ENCODE measurements at places on chromosomes 4 and X. TPM values are rescaled to one million over a fixed set of nuclear protein-coding genes. Genes with fewer than 3 reads are reported as not detected.

The DKK2 gene
- total RNA-seq = under 0.01 TPM

The DGAT2L6 gene
- total RNA-seq = not detected

The HSFX4 gene
- total RNA-seq = not detected

The MAOB gene
- 4.6 TPM for total RNA-seq

The FDCSP gene
- not detected for total RNA-seq

The GABRG1 gene
- total RNA-seq = not detected

The ADH1B gene
- 364 TPM for total RNA-seq

The LRBA gene
- total RNA-seq = 36.7 TPM

The HELQ gene
- 14.4 TPM for total RNA-seq

GRCh38 chrX:31117266-31117665 is 45.4 kb upstream of the FTHL17 start:
- DNase-seq = no peak
- H3K36me3 ChIP-seq = no peaks in the 10 kb centered on the region
- no peak overlapping the region for H3K27ac ChIP-seq

GRCh38 chr4:20251796-20252655 is at the start of gene SLIT2:
Gene SLIT2 (plus strand): TSS chr4:20251905. CDS start chr4:20253816, 1,911 bp downstream.
- peak within 1 kb of the TSS; percentile 17 for H3K27ac ChIP-seq
- H3K27me3 ChIP-seq = no peaks in the 10 kb centered on the region
- H3K4me3 ChIP-seq = peak within 1 kb of the TSS; percentile 88
- H3K4me1 ChIP-seq = peaks cover 5% of the 10 kb centered on the region

DNA sequence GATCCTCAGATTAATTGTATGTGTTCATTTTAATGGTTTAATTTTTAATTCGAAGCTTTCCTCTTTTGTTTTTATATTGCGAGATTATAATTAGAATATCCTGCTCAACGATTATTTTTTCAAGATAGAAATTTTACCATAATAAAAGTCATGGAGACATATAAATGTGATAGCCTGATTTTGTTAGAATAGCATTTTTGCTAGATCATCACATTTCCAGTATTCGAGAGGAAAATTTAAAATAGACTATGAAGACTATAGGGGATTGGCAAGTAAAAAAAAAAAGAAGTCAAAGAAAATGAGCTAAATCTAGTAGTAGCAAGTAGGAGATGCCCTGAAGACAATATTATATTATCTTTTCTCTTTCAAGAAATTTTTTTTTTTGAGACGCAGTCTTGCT is 60.6 kb downstream of the TENM3 start:
- no peaks in the 10 kb centered on the region for H3K36me3 ChIP-seq
- H3K27ac ChIP-seq = no peak overlapping the region
- no peak for DNase-seq
- H3K4me1 ChIP-seq = no peaks in the 10 kb centered on the region

DNA sequence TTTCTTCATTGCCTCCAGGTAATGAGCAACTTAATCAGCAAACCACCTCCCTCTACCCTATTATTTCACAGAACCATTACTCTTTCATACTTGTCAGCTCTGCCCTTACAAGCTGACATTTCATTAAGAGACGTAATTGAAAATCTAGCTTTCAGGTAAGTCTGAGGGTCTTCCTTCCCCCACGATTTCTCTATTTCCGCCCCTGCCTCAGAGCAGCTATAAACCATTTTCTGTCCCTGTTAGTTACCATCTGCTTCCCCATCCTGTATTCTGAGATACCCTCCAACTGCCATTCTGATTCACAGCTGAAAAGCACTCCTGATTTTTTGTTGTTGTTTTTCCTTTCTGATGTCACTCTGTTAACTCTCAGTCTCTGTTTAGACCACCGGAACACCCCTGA is 37.1 kb downstream of the SH3RF1 start:
- peaks cover 21% of the 10 kb centered on the region for H3K4me1 ChIP-seq
- H3K27ac ChIP-seq = no peak overlapping the region
- H3K27me3 ChIP-seq = no peaks in the 10 kb centered on the region
- H3K4me3 ChIP-seq = no peak overlapping the region
- no peak for DNase-seq

DNA sequence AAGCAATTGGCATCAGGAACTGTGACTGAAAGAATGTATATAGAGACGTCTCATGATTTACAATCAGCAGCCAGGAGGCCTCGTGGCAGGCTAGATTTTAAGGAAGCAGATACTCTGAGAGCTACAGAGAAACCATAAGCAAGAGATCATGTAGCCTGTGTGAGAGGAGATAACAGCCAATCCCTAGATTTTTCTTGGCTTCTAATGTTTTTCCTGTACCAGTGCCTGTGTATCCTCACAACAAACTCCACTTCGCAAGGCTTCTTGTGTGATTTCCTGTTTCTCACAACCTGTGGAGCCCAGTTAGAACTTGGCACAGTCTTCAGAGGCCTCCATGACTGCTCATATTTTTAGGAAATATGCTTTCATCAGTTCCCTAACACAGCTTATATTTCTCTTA is 147.9 kb downstream of the PTCHD1 start:
- H3K4me1 ChIP-seq = no peaks in the 10 kb centered on the region
- H3K27me3 ChIP-seq = no peaks in the 10 kb centered on the region
- no peak overlapping the region for H3K4me3 ChIP-seq
- H3K36me3 ChIP-seq = no peaks in the 10 kb centered on the region
- H3K27ac ChIP-seq = no peak overlapping the region

- H3K4me1 ChIP-seq = no peaks in the 10 kb centered on the region
- no peak overlapping the region for H3K27ac ChIP-seq
- no peak overlapping the region for H3K4me3 ChIP-seq
- no peak for DNase-seq
- H3K36me3 ChIP-seq = no peaks in the 10 kb centered on the region
These were observed 1.0 kb upstream of the STARD8 start for GRCh38 chrX:68646421-68646820.

- H3K4me3 ChIP-seq = no peak overlapping the region
- DNase-seq = no peak
- no peak overlapping the region for H3K27ac ChIP-seq
- no peaks in the 10 kb centered on the region for H3K4me1 ChIP-seq
These were observed 16.0 kb upstream of the PIN4 start for GRCh38 chrX:72165551-72165950.

- peak; percentile 40 for DNase-seq
- no peak overlapping the region for H3K4me3 ChIP-seq
- no peaks in the 10 kb centered on the region for H3K36me3 ChIP-seq
- peaks cover 3% of the 10 kb centered on the region for H3K4me1 ChIP-seq
- H3K27me3 ChIP-seq = no peaks in the 10 kb centered on the region
- H3K27ac ChIP-seq = no peak overlapping the region
These were observed 324.2 kb downstream of the MAPK10 start for GRCh38 chr4:86035688-86036087.

DNA sequence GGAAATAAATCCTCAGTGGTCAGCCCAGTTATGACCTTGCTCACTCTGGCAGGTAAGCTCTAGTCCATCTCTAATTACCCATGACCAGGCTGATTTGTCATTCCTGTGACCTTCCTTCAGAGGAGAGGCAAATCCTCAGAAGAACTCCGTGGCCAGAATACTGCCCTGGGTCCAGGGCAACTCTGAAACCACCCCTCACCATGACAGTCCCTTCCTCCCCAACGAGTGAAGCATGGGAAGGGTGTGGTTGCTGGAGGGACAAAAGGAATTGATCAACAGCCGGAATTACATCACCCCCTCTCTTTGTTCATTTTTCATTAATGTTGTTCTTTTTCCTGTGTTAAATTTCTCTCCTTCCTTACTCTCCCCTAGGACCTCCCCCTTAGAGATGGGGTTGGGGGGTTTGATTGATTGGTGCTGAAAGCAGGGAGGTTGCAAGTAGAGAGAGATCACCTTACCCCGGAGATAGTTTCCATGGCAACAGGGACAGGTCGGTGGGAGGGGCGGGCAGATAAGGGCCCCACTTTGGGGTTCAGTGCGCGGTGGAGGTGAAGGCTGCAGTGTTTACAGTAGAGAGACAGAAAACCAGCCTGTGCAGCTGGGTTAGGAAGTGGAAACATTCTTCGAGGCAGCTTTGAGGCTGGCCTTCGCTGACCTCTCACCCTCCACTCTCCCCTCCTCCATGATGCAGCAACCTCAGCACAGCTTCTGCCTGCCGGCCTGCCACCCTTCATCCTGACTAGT is 647.4 kb downstream of the BCOR start:
- H3K36me3 ChIP-seq = no peaks in the 10 kb centered on the region
- no peak overlapping the region for H3K4me3 ChIP-seq
- H3K27me3 ChIP-seq = no peaks in the 10 kb centered on the region
- H3K4me1 ChIP-seq = no peaks in the 10 kb centered on the region
- no peak overlapping the region for H3K27ac ChIP-seq

GRCh38 chrX:53544936-53545335 is 110.8 kb upstream of the HSD17B10 start:
- no peak overlapping the region for H3K27ac ChIP-seq
- H3K27me3 ChIP-seq = no peaks in the 10 kb centered on the region
- peaks cover 5% of the 10 kb centered on the region for H3K36me3 ChIP-seq
- no peak for DNase-seq

GRCh38 chrX:118353081-118353850 is 7.4 kb downstream of the WDR44 start:
- no peak overlapping the region for H3K27ac ChIP-seq
- H3K27me3 ChIP-seq = no peaks in the 10 kb centered on the region
- DNase-seq = peak; percentile 45
- H3K36me3 ChIP-seq = no peaks in the 10 kb centered on the region
- no peak overlapping the region for H3K4me3 ChIP-seq

Measured in fibroblast of lung (primary cell).